ENCODE measurements at places on chromosomes 11 and 22. TPM values are rescaled to one million over a fixed set of nuclear protein-coding genes. Genes with fewer than 3 reads are reported as not detected.

Gene APOA5
- total RNA-seq = not detected

GRCh38 chr22:38413085-38414008, 41.7 kb downstream of the KCNJ4 start:
- H3K4me3 ChIP-seq = no peak overlapping the region
- DNase-seq = no peak
- H3K27me3 ChIP-seq = peaks cover 12% of the 10 kb centered on the region
- no peaks in the 10 kb centered on the region for H3K36me3 ChIP-seq
- H3K4me1 ChIP-seq = peaks cover 4% of the 10 kb centered on the region
- no peak overlapping the region for H3K27ac ChIP-seq

Gene PTPRCAP
- total RNA-seq = 215 TPM

Gene USH1C
- not detected for total RNA-seq

Gene KDM4E
- not detected for total RNA-seq

Gene ARVCF
- 4.6 TPM for total RNA-seq

Gene FAM180B
- total RNA-seq = 0.26 TPM

DNA sequence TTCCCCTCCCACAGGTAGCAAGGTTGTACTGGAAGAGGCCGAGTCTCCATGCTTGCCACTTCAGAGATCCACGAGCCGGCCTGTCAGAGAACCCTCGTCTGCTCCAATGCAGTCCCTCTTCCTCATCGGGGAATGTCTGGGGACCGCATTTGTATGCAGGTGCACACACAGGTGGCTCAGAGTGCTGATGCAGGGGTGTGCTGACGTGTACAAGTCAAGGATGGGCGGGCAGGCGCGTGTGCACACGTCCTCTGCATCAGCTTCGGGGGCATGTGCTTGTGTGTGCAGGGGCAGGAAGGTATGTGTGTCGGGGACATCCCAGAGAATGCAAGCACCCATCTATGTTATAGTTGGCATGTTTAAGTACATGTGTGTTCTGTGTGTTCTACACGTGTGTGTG, 49.4 kb downstream of the ELFN2 start:
- H3K4me1 ChIP-seq = peaks cover 2% of the 10 kb centered on the region
- no peak for DNase-seq
- no peak overlapping the region for H3K27ac ChIP-seq
- no peak overlapping the region for H3K4me3 ChIP-seq
- no peaks in the 10 kb centered on the region for H3K36me3 ChIP-seq

Gene APLNR
- total RNA-seq = not detected

GRCh38 chr11:108926171-108926840, 261.4 kb downstream of the DDX10 start:
- H3K4me1 ChIP-seq = no peaks in the 10 kb centered on the region
- H3K27me3 ChIP-seq = no peaks in the 10 kb centered on the region
- no peaks in the 10 kb centered on the region for H3K36me3 ChIP-seq
- no peak overlapping the region for H3K4me3 ChIP-seq

Gene CALCA
- not detected for total RNA-seq

DNA sequence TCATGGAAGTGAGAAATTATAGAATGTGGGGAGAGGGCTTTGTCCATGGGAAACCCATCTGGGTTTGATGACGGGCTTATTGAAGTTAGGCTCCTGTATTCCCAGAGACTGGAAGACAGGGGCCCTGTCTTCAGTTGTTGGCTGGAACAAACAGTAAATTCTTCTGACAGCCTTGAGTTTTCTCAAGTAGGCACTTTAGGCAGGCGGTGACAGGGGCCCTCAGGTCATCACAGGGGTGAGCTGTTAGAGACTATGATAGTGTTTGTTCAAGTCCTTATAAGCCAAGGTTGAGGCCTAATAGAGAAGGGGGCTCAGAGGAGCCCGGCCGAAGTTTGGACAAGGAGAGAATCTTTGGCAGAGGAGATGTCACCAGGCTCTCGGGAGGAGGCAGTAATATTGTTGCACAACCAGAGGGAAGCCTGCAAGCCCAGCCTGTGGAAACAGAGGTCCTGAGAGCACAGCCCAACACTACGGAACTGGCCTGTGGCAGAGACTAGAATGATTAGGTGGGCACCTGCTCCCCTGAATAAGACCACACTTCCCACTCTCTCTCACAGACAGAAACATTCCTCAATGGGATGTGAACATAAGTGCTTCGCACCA, 20.2 kb upstream of the IL17RA start:
- H3K36me3 ChIP-seq = no peaks in the 10 kb centered on the region
- DNase-seq = no peak
- peaks cover 2% of the 10 kb centered on the region for H3K27me3 ChIP-seq
- no peak overlapping the region for H3K4me3 ChIP-seq
- H3K27ac ChIP-seq = no peak overlapping the region
- H3K4me1 ChIP-seq = peaks cover 8% of the 10 kb centered on the region

DNA sequence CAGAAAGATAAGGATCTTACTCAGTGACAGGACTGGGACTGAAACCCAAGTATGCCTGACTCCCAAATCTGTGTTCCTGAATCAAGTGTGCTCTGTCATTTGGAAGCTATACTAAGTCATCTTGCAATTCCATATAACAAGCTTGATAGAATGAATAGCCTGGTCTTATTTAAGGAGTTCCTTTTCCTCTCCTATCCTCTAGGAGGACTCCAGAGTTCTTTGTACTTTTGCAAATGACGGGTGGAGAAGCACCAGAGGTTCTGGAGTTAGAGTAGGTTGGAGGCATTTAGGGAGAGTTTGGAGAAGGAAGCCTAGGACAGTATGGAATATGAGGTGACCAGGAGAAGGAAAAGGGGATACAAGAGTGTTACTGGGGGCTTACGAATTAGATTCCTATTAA, 92.9 kb upstream of the RCN1 start:
- no peak overlapping the region for H3K4me3 ChIP-seq
- peaks cover 18% of the 10 kb centered on the region for H3K4me1 ChIP-seq
- DNase-seq = no peak
- no peaks in the 10 kb centered on the region for H3K36me3 ChIP-seq
- no peak overlapping the region for H3K27ac ChIP-seq

Gene RTN4R
- total RNA-seq = 5.0 TPM

Gene OR8D1
- total RNA-seq = not detected

DNA sequence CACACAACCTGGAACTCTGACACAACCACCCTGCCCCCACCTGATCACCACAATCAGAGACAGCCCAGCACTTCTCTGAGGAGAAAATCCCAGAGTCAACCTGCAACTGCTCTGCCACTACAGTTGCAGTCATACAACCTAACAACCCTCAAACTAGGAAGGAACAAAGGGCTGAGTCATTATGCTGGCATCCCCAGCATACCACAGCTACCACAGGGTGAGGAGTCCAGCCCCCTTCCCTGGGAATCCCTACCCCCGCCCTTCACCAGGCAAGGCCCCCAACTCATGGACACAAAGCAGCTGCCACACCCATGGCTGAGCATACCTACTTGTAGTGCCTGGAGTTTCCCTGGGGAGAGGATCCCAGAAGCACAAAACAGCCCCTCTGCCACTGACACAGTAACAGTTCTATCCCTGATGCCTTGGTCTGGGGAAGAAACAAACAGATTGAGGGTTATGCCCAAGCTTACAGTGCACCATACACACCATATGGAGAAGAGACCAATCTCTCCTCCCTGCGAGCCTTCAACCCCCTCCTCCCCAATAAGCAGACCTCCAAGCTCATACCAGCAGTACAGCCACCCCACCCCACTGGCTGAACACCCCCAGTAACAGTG, 68.5 kb upstream of the C11orf58 start:
- H3K4me1 ChIP-seq = peaks cover 2% of the 10 kb centered on the region
- H3K36me3 ChIP-seq = peaks cover 32% of the 10 kb centered on the region
- H3K27ac ChIP-seq = no peak overlapping the region
- H3K27me3 ChIP-seq = peaks cover 22% of the 10 kb centered on the region
- no peak for DNase-seq
- H3K4me3 ChIP-seq = no peak overlapping the region

DNA sequence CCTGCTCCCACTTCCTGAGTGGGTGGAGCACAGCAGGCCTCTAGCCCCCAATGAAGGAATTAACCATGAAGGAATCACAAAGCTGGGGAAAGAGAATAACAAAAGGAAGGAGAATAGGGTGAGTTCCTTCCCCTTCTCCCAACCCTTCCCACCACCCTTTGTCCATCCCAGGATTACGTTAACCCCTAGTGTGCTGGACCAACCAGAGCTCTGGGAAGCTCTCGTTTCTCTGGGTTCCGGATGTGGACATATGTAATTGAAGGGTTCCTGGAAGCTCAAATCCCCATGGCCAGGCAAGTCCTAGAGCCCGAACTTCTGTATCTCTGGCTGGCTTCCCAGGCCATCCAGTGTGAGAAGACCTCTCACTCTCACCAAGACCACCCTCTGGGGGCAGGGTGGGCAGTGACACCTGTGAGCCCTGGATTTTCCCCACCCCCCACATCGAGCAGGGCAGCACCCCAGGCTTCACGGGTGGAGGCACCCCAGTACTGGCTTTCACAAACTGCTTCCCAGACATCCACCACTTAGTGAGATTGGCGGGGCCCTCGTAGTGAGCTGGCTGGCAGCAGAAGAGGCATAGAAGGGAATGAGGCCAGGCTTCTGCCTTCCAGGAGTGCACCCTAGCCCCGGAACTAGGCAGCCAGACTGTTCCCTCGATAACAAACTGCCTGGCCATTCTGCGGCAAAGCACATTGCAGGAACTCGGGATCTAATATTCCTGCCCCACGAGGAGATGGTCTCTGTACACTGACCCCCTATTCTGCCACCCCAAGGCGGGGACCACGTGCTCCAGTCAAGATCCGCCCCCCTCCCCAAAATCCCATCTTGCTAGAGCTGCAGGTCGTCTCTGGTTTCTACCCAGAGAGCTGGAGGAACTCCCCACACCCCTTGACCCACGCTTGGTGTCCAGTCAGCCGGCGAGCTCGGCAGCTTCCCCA, 2.1 kb downstream of the NECTIN1 start:
- no peak for DNase-seq
- no peaks in the 10 kb centered on the region for H3K36me3 ChIP-seq
- no peak overlapping the region for H3K27ac ChIP-seq
- peak overlapping the region; percentile 52 for H3K4me3 ChIP-seq
- peaks cover 4% of the 10 kb centered on the region for H3K27me3 ChIP-seq

DNA sequence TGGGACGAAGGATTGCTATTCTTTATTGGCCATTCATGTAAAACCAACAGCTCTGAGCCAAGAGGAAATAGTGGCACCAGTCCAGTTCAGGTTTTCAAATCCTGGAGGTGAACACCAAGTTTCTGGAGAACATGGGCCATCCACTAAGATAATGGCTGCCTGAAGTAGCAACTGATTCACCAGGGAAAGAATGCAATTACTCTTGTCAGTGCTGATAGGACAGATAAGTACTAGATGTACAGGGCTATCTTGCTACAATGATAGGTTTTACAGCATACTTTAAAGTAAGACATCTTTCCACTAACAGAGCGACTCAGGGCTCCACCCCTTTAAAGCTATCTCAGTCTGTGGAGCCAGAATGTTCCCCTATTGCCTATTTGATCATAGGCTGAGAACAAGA, 36.8 kb upstream of the APOA1 start:
- H3K4me3 ChIP-seq = no peak overlapping the region
- no peak overlapping the region for H3K27ac ChIP-seq
- no peaks in the 10 kb centered on the region for H3K4me1 ChIP-seq
- DNase-seq = no peak
- H3K27me3 ChIP-seq = no peaks in the 10 kb centered on the region

DNA sequence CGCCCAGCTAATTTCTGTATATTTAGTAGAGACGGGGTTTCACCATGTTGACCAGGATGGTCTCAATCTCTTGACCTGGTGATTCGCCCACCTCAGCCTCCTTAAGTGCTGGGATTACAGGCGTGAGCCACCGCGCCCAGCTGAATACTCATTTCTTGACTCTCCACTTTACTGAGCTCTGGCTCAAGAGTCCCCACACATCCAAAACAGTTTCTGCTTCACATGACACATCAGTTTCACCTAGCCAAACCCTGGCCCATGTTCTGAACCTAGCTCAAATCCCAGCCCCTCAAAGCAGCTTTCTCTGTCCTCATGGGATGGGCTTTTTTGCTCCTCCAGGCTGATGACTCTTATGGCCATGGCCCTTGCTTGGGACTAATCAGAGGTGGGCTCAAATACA, 9.8 kb downstream of the HYOU1 start:
- H3K4me1 ChIP-seq = no peaks in the 10 kb centered on the region
- no peak overlapping the region for H3K4me3 ChIP-seq
- H3K36me3 ChIP-seq = peaks cover 73% of the 10 kb centered on the region
- DNase-seq = no peak

- H3K4me1 ChIP-seq = no peaks in the 10 kb centered on the region
- H3K27me3 ChIP-seq = peaks cover 8% of the 10 kb centered on the region
- no peaks in the 10 kb centered on the region for H3K36me3 ChIP-seq
- DNase-seq = no peak
Measured at GRCh38 chr11:132886335-132886734, 646.0 kb downstream of the OPCML start.

DNA sequence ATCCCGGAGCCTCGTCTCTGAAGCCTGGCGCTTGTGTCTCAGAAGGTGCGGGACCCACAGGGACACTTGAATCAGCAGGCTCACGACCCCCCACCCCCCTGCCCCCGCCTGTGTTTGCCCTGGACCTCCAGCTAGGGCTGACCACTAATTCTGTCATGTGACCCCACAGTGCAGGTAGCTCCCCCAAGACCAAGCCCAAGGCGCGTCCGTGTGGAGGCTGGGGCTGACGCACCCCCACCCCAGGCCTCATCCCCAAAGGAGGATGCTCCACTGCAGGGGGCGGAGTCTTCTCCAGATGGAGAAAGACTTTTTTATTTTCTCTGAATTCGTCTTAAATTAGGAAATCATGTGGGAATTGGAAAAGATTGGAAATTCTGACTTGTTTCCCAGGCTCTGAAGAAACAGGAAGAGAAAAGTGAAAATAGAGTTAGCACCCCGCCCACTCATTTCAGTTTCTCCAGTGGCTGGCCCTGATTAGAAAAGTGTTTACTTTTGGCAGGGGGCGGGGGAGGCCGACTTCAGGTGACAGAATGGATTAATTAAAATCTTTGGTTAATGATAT, 1.0 kb upstream of the RELA start:
- H3K36me3 ChIP-seq = peaks cover 23% of the 10 kb centered on the region
- peaks cover 14% of the 10 kb centered on the region for H3K4me1 ChIP-seq
- H3K4me3 ChIP-seq = peak overlapping the region; percentile 93
- DNase-seq = no peak

Gene PAX6
- total RNA-seq = not detected

Gene TYMP
- 3.4 TPM for total RNA-seq

GRCh38 chr22:20238901-20239675, 29.0 kb downstream of the RTN4R start:
- no peak for DNase-seq
- peak overlapping the region; percentile 50 for H3K4me3 ChIP-seq
- no peaks in the 10 kb centered on the region for H3K36me3 ChIP-seq
- no peaks in the 10 kb centered on the region for H3K27me3 ChIP-seq

- DNase-seq = no peak
- H3K27ac ChIP-seq = no peak overlapping the region
- no peak overlapping the region for H3K4me3 ChIP-seq
- H3K27me3 ChIP-seq = no peaks in the 10 kb centered on the region
- H3K4me1 ChIP-seq = no peaks in the 10 kb centered on the region
- no peaks in the 10 kb centered on the region for H3K36me3 ChIP-seq
Measured at GRCh38 chr11:47656260-47656885, 14.0 kb upstream of the MTCH2 start.

DNA sequence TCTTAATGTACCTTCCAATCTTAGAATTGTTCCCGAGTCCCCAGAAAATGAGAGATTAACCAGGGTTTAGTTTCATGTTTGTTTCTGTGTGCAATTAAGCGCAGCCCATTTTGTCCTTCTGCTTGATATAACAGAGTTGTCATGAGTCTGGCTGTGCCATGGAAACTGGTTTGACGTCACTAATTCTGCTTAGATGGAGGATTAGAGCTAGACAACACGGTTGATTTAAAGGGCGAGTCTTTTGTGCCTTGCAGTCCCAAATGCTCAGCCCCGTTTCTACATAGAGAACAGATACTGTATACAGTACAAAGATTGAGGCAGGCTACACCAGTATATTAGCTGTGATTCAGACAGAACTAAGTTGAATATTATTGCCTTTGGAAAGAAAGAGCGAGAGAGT, 45.5 kb upstream of the ALKBH3 start:
- H3K4me3 ChIP-seq = no peak overlapping the region
- DNase-seq = no peak
- H3K27ac ChIP-seq = no peak overlapping the region
- no peaks in the 10 kb centered on the region for H3K27me3 ChIP-seq
- no peaks in the 10 kb centered on the region for H3K4me1 ChIP-seq

Data from naive thymus-derived CD8-positive, alpha-beta T cell (primary cell).